ENCODE measurements at places on chromosomes 2 and 18.

- DNase-seq = peak; percentile 93
Observed at GRCh38 chr2:127701193-127701650, at the start of gene SFT2D3. Gene SFT2D3, plus strand, starts transcription at chr2:127701497. Its CDS starts 32 bp downstream, at chr2:127701529.

DNA sequence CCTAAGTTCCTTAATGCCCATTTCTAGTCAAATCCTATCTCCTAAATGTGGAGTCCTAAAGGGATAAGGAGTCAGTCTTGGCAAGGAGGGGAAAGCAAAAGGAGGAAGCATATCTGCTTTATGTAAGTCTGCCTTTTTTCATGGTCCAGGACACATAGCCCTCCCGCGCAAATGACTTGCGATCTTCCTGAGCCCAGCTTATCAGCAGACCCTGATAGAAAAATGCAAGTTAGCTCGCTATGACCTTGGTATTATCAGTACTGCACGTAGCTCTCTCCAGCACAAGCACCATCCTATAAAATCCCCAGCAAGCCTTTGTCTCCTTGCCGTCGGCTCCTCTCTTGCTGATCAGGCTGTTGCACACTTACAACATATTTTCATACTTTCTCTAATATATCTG lies 281.4 kb upstream of the KCNH7 start:
- DNase-seq = no peak

GRCh38 chr2:98912221-98912851 lies 23.7 kb downstream of the CRACDL start:
- peak; percentile 88 for DNase-seq

DNA sequence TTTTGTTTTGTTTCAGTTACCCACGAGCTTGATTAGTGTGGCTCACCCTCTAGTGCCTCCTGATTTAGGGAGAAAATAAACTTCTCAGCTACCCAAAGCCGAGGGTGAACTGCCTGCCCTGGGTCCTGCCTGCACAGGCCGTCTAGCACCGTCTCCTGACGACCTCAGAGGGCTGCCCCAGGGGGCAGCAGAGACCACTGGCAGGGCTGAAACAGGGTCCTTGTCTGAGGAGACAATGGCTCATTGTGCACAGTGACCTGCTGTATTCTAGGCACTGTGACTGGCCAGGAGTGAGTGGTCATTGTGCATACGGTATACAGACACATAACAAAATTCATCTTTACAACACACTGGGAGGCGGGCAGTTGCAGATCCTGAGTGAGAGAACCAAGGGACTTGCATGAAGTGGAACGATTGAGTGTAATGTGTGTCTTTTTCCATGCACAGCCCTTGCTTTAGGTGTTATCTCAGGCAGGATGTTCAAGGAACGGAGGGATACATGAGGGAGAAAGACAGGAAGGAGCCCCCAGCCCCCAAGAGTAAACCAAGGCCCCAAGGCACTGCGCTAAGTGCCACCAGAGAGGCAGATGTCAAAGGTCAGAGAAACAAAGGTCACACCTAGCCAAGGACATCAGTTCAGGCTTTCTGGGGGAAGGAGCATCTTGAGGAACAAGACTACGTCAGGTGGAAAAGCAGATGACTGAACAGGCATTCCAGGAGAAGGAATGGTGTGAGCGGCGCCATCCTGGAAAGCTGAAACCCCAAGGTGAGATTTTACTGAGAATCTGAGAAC lies 421.3 kb downstream of the LPIN1 start:
- DNase-seq = no peak

GRCh38 chr2:217986256-217986961 lies 16.4 kb downstream of the TNS1 start:
- no peak for DNase-seq

DNA sequence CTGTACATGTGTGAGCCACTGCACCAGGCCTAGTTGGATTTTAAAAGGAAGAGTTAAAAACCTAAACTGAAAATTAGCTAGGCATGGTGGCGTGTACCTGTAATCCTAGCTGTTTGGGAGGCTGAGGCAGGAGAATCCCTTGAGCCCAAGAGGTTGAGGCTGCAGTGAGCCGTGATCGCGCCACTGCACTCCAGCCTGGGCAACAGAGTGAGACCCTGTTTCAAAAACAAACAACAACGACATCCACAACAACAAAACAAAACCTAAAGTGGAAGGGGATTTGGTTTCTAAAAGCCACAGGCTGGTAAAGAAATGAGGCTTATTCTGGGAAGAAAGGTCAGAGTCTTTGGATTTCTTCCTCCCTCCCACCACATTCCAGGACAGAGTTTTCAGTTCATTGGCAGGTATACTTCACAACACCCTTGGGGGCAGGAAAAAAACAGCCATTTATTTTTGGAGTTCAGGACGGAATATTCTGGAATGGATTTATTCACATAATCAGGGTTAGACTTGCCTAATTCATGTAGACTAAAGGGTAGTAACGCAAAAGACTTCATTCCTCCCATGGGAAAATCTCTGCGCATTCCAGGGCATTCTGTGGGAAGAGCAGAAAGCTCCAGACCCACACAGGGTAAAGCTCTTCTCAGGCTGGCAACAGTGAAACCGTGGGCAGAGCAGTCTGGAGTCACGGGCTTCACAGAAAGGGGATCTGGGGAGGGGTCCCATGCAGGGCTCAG lies 34.9 kb downstream of the TEX44 start:
- DNase-seq = no peak

GRCh38 chr2:232204457-232204931 lies 174.1 kb upstream of the ALPP start:
- peak; percentile 15 for DNase-seq

- no peak for DNase-seq
Observed at GRCh38 chr2:190188289-190188688, 125.8 kb upstream of the MSTN start.

DNA sequence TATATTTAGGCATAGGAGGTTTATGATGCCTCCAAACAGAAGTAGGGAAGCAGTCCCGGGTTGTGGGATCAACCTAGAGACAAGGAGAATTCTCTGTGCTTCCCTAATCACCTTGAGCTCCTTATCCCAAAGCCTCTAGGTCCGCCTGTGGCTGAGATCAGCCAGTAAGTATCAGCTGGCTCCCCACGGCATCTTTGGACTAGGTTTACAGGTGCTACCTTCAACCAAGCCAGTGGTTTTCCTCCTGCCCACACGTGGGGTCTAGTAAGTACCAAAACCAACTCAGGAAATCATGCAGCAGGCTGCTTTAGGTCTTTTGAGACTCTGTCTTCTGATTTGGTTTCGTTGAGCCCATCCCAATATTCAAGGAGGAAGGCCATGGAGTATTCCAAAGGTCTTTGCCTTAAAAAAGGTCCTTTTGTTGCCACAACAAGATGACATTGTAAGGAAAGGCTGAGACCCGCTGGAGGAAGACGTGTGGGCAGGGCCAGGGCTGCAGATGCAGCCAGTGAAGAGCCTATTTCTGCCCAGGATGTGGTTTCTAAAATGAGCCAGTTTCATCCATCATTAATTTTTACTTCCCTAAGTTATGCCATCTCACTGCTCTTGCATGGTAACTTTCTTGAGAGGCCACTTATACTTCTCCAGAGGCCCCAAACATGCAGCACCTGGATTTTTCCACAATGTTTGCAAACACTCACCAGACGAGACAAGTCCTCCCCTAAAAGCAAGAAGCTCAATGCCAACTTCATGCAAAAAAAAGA lies 248.7 kb downstream of the RNF152 start:
- DNase-seq = no peak

DNA sequence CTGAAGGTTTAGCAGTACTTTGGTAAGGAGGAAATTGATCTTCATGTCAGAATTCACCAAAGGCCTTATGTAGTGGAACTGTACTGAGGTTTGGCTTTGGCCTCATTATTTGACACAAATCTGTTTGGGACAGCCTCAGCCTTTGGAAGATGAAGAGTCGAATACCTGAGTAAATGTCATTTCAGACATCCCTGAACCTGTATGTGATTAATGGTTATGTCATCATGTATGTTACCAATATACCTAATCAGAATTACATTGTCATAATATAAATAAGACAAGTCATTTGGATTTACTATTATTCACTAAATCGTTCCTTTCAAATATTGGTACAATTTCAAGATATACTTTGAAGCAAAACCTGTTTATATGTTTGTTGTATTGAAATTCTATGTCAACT lies 10.6 kb upstream of the ABCA12 start:
- no peak for DNase-seq

- DNase-seq = no peak
Observed at GRCh38 chr2:12192762-12193161, 446.3 kb downstream of the LPIN1 start.

DNA sequence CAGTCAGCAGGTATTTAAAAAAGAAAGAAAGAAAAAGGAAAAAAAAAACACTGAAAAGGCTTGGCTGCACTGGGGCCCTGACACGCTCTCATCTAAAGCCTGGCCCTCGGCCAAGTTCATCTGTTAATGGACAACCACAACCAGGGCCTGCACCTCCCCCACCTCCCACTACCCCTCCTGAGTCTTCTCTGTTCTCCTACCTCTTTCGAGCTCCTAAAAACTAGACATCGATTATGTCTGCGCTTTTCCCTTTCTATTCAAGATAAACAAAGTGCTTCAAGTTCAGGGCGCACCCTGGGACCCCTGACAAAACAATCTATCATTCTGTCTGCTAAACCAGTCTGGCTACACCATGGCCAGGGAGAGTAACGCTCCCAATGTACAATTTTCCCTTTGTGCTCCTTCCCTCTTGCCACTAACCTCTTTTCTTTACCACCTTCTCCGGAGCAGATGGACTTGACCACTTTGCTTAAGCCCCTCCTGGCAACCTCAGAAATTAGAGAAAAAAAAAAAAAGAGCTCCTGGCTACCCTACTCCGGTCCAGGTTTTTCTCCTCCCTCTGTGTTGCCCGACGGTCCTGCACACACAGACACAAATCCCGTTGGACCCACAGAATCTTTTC lies 22.7 kb downstream of the BCL11A start:
- DNase-seq = no peak

DNA sequence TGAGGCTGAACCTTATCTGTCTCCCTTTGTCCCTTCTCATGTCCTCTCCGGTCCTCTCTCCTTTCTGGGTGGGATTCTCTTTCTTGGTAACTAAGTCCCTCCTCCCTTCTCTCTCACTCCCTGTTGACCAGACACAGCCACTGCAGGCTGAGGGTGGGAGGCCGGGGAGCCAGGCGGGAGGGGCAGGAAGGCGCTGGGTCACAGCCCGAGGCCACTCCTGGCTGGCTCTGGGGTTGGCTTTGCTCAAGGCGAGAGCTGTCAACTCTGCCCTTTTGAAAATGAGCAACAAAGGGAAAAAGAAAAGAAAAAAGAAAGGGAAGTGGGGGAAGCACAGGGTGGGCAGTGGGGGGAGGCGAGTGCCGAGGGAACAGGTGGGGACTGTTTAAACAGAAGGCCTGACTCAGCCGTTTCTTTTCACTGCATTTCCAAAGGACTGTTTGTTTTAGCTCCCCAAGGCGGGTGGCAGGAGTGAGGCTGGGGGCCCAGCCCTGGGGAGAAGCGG lies 70.5 kb upstream of the IGFBP5 start:
- no peak for DNase-seq

- DNase-seq = no peak
Observed at GRCh38 chr2:138252587-138252986, 249.0 kb upstream of the SPOPL start.

DNA sequence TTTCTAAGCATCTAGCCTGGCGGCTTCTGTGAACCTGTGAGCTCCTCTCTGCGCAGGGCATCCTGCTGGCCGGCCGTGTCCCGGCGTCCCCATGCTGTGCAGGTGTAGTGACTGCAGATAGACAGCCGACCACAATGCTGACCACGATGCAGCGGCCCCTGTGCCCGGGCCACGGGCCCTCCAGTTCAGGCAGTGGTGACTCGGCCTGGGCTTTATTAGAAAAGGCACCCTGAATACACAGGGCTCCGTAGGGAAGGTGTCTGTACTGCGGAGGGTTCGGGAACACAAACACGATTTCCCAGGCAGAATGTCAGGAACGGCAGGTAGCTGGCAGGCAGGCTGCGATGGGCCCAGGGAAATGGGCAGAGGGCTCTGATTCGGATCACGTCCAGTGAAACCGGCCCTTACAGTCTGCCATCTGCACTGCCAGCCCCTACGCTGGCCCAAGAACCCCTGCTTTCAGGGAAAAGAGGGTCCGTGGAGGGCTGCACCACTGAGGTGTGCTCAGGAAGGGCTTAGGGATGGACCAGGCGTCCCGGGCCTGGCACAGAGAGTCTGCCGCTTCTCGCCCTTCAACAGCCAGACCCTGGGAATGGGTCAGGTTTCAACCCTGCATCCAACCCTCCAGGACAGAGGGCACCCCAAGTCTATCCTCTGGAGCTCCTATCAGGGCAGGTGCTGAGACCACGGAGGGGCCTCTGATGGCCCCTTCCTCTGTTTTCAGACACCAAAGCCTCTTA lies 196.5 kb downstream of the HDAC4 start:
- DNase-seq = no peak

- no peak for DNase-seq
Observed at GRCh38 chr2:78408795-78409118, 616.7 kb upstream of the REG3G start.

- DNase-seq = no peak
Observed at GRCh38 chr2:8569332-8569930, 112.4 kb upstream of the ID2 start.

- DNase-seq = no peak
Observed at GRCh38 chr2:30444273-30444672, 2.8 kb upstream of the LCLAT1 start.

GRCh38 chr18:3671176-3671575 lies 221.2 kb downstream of the TGIF1 start:
- DNase-seq = no peak

- DNase-seq = peak; percentile 30
Observed at GRCh38 chr2:227626580-227627151, 9.4 kb downstream of the SCYGR4 start.

DNA sequence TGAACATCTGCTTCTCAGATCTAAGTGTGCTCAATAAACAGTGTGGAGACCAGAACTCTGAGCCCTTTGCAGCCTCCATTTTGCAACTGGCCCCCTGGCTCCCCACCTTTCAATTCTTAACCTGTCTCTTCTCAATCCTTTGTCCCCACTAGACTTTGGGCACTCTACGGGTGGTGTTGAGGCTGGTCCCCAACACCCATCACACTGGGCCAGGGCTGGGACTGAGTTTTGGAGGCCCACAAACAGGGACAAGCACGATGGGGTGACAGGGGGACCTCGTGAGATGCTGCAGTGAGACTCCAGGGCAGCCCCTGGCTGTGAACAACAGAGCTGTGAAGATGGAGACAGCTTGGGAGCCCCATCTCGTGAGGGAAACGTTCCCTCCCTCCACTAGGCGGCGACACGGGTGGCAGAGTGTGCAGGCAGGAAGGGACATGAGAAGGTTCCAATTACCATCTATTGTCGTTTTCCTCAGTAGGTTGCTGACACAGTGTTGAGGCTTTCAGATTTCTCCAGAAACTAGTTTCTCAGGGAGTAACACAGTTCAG lies 1.2 kb downstream of the ANKMY1 start:
- peak; percentile 61 for DNase-seq
